ENCODE measurements at places on chromosomes 13 and 19.
A peak's percentile ranks its signal among the peaks of the same experiment; 100 is the strongest.

DNA sequence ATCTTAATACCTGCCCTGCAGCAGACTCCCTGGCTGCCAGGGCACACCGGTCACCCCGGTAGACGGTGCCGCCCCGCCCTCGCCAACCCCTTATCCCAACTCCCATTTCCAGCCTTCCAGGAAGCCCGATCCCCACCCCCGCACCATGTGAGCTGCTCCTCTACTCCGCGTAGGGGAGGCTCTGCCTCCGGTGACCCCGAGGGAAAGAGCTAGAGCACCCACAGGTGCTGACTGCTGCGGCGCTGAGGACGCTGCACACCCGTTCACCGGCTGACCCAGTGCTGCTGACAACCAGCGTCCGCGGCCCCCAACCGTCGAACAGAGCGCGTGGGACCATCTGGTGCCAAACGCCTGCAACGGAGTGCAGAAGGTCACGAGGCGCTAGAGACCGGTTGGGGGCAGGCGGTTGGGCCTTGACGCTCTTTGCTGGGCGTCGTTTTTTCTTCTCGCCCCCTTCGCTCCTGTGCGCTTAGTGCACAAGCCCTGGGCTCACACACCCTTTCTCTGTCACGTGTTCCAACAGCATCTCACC is 59.6 kb upstream of the ZNF599 start:
- no peak for DNase-seq

GRCh38 chr19:39277598-39277997 is 9.4 kb downstream of the IFNL2 start:
- no peak for DNase-seq

- DNase-seq = no peak
Measured at GRCh38 chr19:7288977-7289376, 5.2 kb downstream of the INSR start.

- DNase-seq = no peak
Measured at GRCh38 chr19:53532362-53532761, 5.6 kb upstream of the ZNF331 start.

DNA sequence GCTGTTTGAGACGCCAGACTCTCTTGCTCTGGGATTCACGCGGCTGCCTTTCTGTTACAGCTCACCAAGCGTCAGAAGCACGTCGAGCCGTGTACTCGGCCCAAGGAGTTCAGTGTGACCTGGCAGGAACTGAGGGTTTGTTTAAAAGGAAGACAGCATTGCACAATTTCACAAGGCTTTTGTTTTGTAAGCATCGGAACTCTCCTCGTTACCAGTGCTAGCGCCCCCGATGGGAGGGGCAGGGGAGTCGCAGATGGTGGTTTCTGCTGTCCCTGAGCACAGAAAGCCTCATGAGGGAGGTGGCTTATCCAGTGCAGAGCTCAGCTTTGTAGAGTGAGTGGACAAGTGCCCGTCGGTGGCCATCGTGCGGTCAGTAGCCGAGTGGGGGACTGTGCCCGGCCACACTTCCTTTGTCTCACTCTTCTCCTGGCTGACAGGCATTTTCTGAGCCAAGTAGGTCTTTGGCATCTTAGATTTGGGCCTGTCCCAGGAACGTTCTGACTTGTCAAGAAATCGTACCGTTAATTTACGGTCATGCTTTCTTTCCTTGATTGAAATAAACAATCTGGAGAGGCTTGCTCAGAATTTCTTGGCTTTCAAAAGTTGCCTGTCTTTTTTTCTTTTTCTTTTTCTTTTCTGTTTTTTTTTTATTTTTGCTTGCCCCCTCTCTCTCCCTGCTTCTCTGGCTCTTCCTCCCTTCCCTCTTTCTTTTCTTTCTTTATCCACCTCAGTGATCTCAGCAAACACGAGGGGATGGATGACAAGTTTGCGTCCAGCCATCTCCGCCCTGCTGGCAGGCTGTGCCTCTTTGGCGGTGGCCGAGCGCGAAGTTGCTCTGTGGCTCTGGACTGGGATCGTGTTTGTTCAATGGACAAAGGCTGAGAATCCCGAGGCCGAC is 7.7 kb downstream of the KDM4B start:
- peak; percentile 66 for DNase-seq

DNA sequence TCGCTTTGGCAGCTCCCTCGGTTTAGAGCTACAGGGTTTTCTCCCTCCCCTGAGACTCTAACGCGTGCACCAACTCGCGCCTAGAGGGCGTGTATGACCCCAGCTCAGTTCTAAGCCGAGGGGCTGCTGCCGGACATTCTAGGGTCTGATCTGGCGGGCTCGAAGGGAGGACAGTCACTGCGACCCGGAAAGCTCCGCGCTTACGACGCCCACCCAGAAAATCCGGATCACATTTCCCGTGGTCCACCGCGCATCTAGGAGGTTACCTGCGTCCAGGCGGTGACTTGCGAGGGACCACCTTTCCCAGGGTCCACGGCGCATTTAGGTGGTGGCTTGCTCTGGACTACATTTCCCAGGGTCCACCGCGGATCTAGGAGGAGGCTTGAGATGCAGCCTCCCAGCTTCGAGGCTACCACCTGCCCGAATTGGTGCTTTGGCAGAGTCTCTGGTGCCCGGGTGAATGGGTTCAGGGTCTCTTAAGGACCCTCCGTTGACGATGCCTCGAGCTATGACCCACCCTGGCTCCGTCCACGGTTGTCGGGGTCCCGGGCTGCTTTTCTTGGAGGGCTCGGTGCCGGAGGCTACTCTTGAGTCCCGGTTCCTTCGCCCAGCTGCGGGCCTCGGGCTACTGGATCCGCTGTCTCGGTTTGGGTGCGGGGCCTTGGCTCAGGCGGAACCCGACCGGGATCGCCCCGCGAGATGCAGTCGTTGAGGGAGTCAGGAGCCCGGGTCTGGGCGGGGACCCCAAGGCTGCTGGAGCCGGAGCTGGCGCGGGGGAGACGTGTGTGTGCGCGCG is 30.5 kb downstream of the ZNF146 start:
- peak; percentile 71 for DNase-seq

GRCh38 chr13:99981735-99982035 is at the start of gene ZIC2:
ZIC2 (plus strand) TSS chr13:99981784; CDS start chr13:99982065, 281 bp downstream.
- no peak for DNase-seq

DNA sequence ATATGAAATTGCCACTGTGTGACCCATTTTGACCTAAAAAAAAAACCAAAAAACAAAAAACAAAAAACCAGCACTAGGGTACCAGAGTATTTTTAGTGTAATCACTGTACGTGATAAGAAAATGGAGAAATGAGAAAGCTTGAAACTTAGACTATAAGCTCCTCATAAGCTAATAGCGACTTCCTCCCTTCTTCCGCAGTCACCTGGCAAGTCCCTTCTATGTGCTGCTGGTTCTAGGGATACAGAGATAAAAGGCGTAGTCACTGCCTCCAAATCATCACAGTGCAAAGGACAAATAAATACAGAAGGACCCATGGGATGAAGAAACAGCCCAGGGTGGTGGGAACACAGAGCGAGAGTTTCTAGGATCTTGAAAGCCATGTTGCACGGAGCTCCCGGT is 190.3 kb downstream of the TM9SF2 start:
- no peak for DNase-seq

- no peak for DNase-seq
Measured at GRCh38 chr19:34853369-34853768, 73.3 kb upstream of the ZNF30 start.

GRCh38 chr19:18230941-18231734 is 4.9 kb upstream of the PDE4C start:
- peak; percentile 51 for DNase-seq

DNA sequence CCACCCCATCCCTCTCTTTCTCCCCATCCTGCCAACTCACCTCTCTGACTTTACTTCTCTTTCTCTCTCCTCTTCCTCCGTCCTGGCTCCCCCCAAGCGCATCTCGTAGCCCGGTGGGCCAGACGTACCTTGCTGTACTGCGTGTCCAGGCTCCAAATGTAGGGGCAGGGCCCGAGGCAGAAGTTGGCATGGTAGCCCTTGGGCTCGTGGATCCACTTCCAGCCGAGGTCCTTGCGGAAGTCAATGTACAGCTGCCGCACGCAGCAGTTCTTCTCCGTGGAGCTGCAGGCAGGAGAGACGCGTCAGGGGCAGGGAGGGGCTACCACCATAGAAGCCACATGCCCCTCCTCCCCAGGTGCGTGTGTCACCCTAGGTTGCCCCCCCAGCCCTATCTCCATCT is 21.7 kb downstream of the TGFB1 start:
- DNase-seq = no peak
